ENCODE measurements at places on chromosomes 12 and 14.

DNA sequence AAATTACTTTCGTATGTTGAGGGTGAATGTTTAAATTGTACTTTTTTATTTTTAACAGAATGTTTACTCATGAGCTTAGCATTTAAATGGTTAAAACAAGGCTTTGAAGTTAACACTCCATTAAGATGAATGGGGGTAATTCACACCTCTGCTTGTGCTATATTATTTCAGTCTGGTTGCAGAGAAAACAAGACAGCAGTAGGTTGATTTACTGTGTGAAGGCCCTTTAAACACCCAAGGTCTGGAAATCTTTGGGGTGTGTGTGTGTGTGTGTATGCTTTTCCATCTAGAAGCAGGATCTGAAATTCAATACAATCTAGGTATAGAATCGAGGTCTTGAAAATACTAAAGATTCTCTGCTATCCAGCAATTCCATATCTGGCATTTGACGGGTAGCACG, 83.8 kb downstream of the SLC38A6 start:
- no peak for DNase-seq

- DNase-seq, result no peak
Measured at GRCh38 chr12:68080577-68080976, 79.0 kb downstream of the IFNG start.

- DNase-seq, result no peak
Measured at GRCh38 chr12:92505254-92506231, 197.2 kb upstream of the PLEKHG7 start.

DNA sequence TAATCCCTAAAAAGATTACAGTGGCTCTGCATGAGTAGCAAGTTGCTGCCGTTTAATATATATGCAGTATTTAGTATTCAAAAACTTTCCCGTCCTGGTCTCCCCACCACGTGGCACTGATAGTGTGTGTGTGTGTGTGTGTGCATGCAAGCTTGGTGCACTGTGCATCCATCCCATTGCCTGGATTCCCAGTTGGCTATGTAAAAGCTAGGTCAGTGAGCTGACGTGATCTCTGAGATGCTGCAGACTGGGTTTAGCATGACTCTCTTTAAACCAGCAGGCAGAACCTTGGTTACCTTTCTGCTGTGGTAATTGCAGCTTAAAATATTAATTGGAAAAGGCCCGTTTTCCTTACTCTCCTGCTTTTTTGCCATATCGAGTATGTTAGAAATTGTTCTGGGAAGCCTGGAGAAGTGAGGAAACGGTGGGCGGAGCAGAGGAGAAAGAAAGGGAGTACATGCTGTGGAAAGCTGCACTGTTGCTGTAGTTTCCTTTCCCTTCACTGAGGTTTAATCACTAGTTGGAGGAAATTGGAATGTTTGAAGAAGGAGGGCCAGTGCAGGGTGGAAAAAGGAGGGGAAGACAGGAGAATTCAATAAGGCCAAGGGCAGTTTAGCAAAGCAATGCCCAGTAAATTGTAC, 4.0 kb upstream of the CNTN1 start:
- no peak for DNase-seq

GRCh38 chr14:33039311-33039710, 100.6 kb downstream of the NPAS3 start:
- DNase-seq, result no peak

GRCh38 chr14:28254768-28255167, 511.8 kb upstream of the FOXG1 start:
- no peak for DNase-seq

GRCh38 chr14:36647824-36648753, 13.6 kb upstream of the PAX9 start:
- peak; percentile 74 for DNase-seq

- DNase-seq, result no peak
Measured at GRCh38 chr14:102840115-102840514, 62.9 kb downstream of the TRAF3 start.
